ENCODE measurements at places on chromosomes 6 and 20. TPM values are rescaled to one million over a fixed set of nuclear protein-coding genes. Genes with fewer than 3 reads are reported as not detected.

DNA sequence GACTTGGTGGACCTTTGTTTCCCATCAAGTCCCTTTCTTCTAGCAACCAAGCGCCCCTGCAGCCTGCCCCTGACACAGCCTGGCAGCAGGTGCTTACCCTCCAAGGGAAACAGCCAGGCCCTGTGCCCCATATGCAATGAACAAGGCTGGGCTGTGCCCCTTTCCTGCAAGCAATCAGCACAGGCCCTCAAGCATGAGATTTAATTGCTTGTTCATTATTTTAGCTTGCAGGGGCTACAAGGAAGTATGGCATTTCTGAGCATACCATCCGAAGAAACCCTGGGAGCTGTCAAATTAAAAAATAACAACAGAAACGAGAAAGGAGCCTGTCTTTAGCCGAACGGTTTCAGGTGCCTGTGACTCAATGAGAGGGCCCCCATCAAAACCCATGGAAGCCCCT lies 522.9 kb upstream of the ARID1B start:
- no peak for DNase-seq

DNA sequence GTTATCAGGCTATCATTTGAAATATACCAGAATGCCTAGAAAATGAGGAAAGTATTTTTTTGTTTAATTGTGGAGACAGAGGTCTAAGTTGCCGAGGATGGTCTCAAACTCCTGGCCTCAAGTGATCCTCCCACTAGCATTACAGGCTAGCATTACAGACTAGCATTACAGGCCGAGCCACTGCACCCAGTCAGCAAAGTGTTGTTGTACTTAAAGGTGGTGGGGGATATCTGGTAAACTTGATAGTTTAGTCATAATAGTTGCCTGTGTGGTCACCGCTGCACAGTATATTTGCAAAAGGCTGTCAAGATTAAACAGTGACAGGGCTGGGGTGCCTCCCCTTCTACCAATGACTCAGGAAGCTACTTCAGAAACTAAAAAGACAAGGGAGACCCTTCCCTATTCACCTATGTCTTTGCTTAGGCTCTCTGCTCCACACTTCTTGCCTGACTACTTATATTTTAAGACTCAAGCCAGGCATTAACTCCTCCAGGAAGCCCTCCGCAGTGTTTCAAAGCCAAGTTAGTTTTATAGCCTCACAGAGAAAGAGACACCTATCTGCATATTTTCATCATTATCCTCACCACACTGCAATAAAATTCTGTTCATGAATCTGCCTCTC lies 3.1 kb upstream of the AKIRIN2 start:
- peak; percentile 83 for DNase-seq

GRCh38 chr6:137006056-137006455 lies 38.7 kb downstream of the IL20RA start:
- no peak for DNase-seq

- DNase-seq, result no peak
Observed at GRCh38 chr6:119801056-119801455, 451.5 kb upstream of the MAN1A1 start.

DNA sequence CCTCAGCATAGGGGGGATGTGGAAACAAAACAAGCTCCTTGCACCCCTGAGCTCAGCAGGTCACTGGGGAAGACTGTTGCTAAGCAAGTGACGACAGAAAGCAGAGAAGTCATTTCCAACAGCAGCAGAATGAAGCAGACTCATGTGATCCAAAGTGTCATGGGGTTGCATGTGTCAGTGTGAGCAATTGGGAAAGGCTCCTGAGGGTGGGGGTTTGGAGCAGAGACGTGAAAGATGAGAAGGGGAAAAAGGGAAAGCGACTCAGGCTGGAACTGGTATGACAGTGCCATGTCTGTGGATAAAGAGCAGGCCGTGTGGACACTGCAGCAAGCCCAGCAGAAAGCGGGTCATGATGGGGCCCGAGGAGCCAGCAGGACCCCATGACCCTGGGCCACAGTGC lies 363.9 kb downstream of the PREX1 start:
- DNase-seq, result no peak

DNA sequence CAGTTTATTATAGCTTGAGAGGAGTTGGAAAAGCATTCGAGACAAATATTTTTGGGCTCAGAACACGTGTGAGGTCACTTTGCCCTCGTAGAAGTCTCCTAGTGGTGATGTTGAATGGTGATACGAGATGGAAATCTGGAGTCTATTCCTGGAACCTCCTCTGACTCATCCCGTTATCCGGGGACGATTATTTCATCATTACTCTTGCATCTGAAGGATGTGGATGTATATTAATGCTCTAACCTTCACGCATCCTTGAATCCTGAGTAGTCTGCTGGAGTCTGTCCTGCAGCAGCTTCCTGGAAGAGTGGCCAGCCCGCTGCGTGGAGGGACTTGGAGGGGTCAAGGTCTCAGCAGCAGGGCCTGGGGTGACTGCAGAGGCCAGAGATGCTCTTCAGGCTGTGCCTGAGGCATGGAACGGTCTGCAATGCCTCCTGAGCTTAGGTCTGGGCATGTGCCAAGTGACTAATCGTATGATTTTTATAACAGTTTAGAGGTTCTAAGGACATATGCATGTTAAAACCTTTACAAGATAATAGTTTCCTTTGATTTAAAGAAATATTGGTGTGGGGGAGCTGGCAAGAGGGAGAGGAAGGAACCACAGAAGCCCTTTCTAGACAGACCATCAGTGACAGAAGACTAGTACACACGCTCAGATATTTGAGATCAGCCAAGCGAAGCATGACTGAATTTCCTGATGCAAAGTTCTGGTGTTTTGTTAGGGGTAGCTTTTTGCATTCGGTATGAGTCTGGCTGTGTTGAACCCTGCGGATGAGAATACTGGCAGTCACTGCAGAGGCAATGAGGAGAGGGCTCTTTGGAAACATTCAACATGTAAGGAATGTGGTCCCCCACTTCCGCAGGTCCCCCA lies 400.2 kb downstream of the QKI start:
- DNase-seq, result peak; percentile 34

- DNase-seq, result no peak
Observed at GRCh38 chr20:44780226-44780625, 30.1 kb downstream of the RIMS4 start.

- DNase-seq, result no peak
Observed at GRCh38 chr20:44064501-44065400, 122.2 kb downstream of the JPH2 start.

DNA sequence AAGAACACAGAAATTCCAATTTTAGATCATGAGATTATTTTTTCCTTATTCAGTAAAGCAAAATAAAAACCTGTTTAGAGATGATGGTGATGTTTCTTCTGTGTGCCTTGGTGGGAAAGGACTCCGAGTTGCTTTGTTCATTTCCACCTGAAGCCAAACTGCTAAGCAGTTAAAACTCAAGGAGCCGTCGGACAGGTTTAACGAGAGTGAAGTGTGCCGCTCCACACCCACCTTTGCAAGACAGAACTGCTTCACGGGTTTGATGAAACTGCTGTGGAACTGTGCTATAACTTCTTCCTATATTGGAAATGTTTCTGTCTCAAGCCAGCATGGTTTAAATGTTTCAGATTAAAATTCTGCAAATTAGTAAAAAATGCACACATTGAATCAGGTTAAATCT lies 9.2 kb upstream of the DSP start:
- no peak for DNase-seq

- no peak for DNase-seq
Observed at GRCh38 chr20:45156713-45157112, 18.0 kb upstream of the PI3 start.

GRCh38 chr6:41257369-41258195 lies 28.9 kb downstream of the TREM1 start:
- no peak for DNase-seq

- no peak for DNase-seq
Observed at GRCh38 chr6:75204217-75204958, 1.5 kb downstream of the COL12A1 start.

- DNase-seq, result no peak
Observed at GRCh38 chr6:130841128-130841728, 14.0 kb downstream of the SMLR1 start.

DNA sequence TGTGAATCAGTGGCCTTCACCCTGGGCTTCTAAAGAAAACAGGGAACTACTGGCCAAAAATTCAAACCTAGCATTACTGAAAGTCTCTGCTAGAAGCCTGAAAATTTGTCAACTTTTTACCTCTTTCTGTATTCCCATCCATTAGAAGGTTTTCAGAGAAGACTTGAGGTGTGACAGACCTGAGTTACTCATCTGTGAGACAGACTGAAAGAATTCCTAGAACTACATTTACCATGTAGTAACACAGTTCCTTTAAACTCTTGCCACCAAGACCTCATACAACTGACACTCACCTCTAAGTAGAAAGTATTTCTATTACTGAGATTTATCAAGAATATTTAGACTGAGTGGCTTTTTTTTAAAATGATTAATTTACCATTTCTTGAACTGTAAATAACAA lies 4.5 kb downstream of the DPM1 start:
- no peak for DNase-seq

DNA sequence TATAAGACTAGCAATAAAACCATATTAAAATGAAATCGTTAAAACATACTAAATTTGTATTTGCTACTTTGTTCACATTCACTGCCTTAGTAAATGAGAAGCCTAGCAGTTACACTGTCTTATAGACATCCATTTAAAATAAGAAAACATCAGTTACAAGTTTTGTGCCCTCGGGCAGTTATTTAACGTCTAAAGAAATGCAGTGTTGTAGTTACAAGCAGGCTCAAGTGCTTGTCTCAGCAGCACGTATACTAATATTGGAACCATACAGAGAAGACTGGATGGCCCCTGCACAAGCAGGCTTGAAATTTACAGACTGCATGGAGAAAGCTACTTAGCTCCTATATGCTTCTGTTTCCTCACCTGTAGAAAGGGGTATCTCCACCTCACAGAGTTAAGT lies 93.1 kb downstream of the HACE1 start:
- DNase-seq, result no peak

DNA sequence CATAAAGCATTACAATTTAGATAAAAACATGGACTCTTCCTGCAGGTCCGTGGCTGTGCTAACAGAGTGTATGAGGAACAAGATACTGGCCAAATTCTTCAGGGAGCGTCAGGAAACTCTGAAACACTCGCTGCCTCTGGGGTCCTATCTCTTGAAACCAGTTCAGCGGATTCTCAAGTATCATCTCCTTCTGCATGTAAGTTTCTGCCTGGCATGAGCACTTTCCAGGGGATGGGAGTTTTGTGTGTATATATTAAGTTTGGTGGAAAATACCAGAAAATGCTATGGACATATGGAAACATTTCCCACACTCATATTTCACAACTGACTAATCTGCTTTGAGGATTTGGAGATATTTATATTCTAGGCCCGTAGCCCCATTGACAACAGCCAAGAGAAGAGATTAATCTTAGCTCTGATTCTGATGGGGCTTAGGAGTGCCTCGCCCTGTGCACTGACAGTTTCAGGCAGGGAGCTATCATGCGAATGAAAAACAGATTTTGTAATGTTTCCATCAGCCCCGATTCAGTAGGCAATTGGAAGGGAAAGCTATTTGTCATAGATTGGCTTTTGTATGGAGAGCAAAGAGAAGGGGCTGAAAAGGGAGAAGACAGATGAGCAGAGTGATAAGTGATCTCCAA lies 64.7 kb upstream of the MTHFD1L start:
- DNase-seq, result no peak

DNA sequence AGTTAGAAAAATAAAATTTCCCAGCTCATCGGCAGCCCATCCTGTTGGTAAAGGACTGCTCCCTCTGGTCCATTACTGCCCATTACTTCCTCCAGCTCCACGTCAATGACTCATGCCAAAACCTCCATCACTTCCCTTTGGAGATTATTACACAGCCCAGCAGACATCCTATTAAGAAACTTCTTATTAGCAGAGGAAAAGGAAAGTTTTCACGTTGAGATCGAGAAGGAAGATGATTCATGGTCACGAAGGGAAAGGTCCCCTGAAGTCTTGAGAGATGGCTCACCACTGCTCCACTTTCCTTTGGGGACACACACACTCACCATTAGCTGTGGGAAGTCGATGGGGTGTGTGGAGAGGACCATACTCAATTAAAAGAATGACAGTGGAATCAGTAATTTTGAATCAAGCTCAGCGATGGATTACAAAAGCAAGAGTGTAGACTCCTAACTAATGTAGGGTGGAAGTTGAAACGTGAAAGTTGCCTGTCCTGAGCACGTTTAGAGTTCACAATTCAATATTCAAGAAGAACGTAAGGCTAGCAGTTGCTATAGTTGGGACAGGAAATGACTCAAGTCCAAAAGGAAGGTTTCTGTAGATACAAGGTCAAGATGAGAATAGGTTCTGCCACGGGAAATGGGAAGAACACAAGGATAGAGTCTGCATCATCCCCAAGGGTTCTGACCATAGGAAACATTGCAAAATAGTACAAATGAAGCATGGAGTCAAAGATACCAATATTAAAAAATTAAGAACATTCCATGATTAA lies 21.6 kb downstream of the SASH1 start:
- DNase-seq, result no peak

DNA sequence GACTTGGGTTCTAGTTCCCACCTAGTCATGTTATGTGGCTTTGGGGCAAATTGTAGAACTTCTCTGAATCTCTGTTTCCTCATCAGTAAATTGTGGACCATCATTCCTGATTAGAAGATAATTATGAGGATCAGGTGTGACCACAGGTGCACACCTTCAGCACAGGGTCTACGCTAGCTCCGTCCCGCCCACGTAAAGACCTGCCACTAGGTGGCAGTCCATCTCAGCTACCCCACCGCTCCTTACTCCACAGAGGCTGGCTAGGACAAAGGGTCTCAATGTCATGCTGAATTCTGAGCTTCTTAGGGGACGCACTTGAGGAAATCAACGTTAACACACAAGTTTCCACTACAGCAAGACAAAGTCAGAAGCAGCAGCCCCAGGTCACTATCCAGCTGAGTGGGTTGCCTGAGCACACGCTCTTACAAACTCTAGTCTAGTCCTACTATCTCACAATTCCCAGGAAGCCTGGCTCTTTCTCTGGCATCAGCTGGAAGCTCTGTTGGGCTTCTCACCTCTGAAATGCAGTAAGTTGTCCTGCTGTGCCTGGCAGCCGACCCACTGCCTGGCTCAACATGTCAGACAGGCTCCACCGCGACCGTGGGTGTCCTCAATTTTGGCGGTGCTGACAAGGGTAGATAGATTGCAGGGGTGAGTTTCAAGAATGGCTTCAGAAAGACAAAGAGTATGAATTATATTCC lies 2.0 kb upstream of the PLCG1 start:
- DNase-seq, result no peak

GRCh38 chr6:38352636-38353035 lies 287.1 kb downstream of the BTBD9 start:
- DNase-seq, result no peak

LY6G6C gene
- total RNA-seq, result not detected

C6orf118 gene
- total RNA-seq, result not detected

TMEM170B gene
- 6.0 TPM for total RNA-seq

C6orf58 gene
- total RNA-seq, result not detected

LGSN gene
- not detected for total RNA-seq

NKAPL gene
- total RNA-seq, result 0.11 TPM
